ENCODE measurements at places on chromosomes 3 and 15.

DNA sequence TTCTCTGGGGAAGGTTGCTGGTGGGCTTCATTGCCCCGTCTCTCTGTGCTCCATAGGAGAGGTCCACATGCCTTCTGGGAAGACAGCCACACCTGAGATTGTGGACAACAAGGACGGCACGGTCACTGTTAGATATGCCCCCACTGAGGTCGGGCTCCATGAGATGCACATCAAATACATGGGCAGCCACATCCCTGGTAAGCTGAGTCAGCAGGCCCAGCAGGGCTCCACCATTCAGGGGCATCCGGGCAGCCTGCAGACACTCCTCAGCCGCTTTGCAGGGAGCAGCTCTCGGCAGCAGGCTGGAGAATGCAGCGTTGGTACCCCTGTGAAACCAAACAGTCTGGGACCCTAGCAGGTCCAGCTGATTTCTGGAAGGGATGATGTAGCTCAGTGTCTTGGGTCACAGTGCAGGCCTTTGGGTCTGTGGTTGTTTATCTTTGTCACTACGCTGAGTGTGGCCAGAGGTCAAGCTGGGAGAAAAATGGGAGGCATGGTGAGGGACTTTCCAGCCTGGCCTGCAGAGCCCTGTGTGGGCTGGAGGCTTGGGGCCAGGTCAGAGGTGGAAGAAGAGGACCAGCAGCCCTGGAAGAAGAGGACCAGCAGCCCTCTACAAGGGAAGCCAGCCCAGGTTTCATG lies 67.2 kb downstream of the DNASE1L3 start:
- no peak for DNase-seq

- DNase-seq: peak; percentile 12
Measured at GRCh38 chr15:56667517-56667916, 65.8 kb downstream of the ZNF280D start.

- DNase-seq: no peak
Measured at GRCh38 chr3:106624154-106624553, 753.1 kb upstream of the CCDC54 start.

GRCh38 chr15:92803852-92804609 lies 96.1 kb upstream of the CHD2 start:
- DNase-seq: peak; percentile 29

- DNase-seq: no peak
Measured at GRCh38 chr3:126558336-126559071, at the start of gene C3orf22. C3orf22 (minus strand) TSS chr3:126558932; CDS start chr3:126553390, 5,542 bp downstream.

DNA sequence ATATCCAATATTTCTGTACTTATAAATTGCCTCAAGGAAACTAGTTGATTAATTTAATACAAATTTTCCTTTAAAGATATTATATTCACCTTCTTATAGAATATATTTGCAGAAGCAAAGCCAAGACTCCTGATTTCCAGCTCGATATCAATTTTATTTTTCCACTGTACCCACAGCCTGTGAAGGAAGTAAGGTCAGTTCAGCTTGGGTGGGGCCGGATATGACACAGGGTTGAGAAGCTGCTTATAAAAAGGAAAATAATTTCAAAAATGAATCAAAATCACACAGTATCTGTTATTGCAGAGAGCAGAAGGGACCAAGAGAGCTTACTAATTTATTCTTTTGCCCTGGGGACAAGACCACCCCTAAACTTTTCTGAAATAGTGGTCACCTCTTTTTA lies 491.4 kb downstream of the TUSC7 start:
- DNase-seq: no peak

DNA sequence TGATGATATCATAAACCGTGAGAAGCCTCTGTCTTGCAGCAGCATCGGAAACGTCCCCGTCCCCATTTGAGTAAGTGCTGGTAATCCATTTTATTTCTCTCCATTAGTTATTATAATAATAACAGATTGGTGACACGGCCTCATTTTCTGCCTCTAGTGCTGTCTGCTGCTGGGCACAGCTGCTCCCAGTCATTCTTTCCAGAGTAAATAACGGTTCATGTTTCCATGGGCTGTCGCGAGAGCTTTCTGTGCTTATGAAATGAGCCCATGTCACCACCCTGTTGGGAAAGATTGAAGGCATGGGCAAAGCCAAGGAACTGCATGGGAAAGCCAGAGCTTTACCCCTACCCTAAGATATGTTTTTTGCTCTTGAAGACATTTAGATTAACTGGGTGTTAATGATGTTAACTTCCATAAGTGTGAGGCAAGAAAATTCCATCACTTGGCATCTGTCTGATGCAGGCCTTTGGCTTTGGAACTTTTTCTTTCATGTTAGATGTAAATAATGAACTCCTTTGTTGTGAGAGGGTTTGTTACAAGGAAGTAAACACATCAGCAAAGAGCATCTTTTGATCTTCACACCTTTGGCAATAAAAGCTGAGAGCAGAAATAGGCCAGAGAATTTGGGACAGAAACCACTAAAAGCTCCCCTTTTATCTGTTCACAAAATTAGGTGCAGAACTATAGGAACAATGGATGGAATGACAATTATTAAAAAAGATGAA lies 141.8 kb downstream of the FILIP1L start:
- DNase-seq: no peak

- DNase-seq: peak; percentile 59
Measured at GRCh38 chr3:190345027-190345821, 23.0 kb upstream of the CLDN1 start.

GRCh38 chr3:12968541-12968940 lies 104.7 kb downstream of the IQSEC1 start:
- DNase-seq: no peak

DNA sequence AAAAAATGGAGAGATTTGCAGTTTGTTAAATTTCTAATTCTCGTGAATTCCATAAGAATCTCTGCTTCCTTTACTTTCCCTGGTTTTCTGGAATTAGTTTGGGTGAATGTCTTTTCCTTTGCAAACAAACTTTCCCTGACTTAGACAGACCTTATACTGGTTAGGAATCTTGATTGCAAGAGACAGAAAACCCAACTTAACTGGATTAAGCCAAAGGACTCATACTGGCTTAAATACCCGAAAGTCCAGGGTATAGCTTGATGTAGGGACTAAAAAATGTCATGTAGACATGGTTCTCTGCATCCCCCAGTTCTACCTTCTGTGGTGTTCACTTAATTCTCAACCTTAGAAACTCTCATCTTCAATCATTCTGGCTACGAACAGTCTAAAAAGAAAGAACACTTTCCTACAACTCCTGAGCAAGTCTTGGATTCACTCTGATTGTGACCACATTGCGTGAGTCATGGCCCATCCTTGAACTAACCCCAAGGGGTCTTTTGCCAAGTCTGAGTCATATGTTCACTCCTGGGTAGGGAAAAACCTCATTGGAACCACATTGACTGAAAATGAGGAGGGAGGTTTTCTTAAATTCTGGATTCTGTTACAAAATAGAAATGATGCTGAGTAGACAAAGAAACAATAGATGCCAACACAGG lies 136.0 kb upstream of the DAZL start:
- no peak for DNase-seq

- DNase-seq: peak; percentile 3
Measured at GRCh38 chr3:123026565-123027291, 835 bp downstream of the SEMA5B start.

DNA sequence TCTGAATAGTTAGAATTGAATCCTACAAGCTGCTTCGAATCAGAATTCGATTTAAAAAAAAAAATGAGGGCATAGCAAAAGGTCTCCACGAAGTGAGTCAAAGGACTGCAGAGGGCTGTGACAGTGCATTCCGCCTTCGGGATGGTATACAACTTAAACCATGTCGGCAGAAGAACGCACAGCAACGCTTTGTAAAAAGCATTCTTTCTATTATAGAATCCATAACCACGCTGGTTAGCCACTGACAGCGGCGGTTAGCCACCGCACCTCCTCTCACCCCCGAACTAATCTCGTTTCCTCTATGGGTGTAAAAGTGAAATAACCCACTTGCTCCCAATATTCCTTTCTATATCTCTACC lies 664 bp upstream of the PIK3CA start:
- peak; percentile 19 for DNase-seq

DNA sequence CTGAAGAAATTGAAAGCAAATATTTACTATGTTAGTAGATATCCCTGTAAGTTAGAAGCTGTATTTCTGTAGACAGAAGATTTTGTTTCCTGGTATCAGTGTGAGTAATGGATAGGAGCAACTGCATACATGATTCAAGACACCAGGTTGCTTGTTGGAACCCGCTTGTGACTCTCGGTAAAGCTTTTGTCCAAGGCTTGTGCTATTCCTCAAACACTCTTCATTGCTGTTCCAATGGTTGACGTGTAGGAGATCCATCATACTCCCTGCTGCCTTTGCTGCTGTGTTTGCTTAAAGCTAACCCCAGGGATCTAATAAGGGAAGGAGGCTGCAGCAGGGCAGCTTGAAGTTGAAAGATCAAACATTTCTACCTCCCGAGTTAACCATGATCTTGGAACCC lies 160.1 kb downstream of the RSRC1 start:
- no peak for DNase-seq

DNA sequence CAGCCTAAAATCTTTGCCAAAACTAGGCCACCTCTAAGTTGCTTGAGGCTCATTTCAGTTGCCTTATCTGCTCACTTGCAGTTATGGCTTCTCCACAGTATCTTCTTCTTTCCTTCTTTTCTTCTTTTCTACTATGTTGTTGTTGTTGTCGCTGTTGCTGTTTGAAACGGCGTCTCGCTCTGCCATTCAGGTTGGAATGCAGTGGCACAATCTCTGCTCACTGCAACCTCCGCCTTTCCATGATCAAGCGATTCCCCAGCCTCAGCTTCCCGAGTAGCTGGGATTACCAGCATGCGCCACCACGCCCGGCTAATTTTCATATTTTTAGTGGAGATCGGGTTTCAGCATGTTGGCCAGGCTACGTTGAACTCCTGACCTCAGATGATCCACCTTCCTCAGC lies 210.8 kb upstream of the NR2F2 start:
- DNase-seq: no peak

GRCh38 chr3:66215106-66215505 lies 5.7 kb upstream of the SLC25A26 start:
- DNase-seq: no peak

- no peak for DNase-seq
Measured at GRCh38 chr3:71689291-71689690, 35.9 kb downstream of the EIF4E3 start.

- DNase-seq: no peak
Measured at GRCh38 chr3:24336101-24336500, 158.5 kb downstream of the THRB start.

DNA sequence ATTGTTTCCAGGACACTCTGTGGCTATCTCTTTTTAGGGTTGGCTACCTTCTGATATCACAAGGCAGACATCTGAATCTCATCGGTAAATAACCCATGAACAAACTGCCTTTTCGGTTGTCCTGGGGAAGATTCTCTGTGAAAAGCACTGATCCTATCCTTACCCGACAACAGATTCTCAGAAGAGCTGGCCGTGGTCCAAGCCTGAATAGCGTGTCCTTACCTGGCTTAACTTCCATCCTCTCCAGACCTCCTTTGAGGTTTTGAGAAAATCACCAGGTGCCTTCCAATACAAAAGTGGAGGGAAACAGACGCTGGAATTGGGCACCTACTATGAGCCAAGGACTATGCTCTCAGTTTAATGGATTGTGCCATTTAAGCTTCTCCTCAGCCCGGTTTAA lies 87.4 kb upstream of the ARHGEF3 start:
- DNase-seq: peak; percentile 11

- DNase-seq: no peak
Measured at GRCh38 chr15:40050788-40051470, 11.9 kb upstream of the SRP14 start.

DNA sequence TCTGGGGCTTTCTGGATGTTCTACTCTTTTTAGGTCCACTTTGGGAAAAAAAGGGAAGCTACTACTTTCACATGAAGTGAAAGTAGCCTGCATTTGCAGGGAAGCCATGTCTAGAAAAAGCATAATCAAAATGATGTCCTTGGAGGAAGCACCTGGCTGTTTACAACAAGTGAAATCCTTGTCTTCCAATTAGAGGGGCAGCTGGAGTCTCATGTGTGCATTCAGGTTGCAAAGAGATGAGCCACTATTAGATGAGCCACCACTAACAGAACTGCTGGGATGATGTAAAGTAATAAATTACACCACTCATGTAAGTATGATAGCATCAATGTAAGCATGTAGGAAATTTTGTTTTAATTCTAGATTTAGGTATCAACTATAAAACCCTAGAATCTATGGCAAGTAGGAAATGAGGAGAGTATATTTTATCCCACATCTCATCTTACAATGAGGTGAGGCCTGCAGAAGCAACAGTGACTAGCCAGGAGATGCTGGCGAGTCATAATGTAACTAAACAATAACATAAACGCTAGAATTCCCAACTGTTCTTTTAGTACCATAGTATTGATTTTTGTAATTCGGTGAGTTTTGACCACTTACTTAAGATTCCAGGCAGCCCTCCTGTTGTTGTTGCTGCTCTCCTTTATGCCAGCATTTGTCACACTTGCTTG lies 75.9 kb downstream of the TMEM108 start:
- DNase-seq: no peak

GRCh38 chr3:141181819-141182218 lies 49.8 kb upstream of the PXYLP1 start:
- no peak for DNase-seq

GRCh38 chr3:15470849-15471248 lies 43.5 kb downstream of the EAF1 start:
- no peak for DNase-seq
